ENCODE measurements at places on chromosomes 1 and 21.

DNA sequence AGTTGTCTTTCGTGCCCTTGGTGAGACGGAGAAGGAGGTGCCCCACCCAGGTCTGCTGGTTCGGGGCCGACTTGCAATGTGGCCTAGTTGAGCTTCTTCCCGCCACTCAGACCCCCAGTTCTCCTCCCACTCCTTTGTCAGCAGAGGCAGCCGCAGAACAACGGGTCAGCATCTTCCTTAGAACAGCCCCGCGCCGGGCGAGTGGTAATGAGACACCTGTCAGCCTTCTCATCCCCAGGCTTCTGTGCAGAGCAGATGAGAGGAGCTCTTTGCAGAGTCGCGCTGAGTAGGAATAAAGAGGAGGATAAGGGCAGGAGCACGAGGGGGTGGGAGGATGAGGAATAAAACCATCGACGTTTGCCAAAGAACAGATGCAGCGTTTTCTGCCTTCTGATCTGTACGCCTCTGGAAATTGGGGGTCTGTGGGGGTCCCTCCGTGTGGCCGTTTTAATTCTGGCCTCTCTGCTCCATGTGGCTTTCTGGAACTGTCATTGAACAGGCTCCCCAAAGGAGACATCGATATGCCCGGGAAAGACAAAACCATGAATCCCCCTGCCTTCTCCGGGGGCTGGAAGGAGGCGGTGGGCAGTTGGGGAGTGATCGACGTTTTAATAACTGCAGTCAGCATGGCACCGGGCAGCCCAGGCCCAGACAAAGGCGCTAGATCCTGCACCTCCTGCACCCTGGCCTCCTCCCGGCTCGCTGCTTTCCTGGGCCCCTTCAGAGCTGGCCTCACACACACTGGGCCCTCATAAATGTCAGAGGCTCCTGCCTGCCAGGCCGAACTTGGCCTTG, 27.5 kb upstream of the IGSF21 start:
- no peak for DNase-seq

GRCh38 chr1:174743654-174744561, 255.8 kb upstream of the CACYBP start:
- DNase-seq = peak; percentile 70

DNA sequence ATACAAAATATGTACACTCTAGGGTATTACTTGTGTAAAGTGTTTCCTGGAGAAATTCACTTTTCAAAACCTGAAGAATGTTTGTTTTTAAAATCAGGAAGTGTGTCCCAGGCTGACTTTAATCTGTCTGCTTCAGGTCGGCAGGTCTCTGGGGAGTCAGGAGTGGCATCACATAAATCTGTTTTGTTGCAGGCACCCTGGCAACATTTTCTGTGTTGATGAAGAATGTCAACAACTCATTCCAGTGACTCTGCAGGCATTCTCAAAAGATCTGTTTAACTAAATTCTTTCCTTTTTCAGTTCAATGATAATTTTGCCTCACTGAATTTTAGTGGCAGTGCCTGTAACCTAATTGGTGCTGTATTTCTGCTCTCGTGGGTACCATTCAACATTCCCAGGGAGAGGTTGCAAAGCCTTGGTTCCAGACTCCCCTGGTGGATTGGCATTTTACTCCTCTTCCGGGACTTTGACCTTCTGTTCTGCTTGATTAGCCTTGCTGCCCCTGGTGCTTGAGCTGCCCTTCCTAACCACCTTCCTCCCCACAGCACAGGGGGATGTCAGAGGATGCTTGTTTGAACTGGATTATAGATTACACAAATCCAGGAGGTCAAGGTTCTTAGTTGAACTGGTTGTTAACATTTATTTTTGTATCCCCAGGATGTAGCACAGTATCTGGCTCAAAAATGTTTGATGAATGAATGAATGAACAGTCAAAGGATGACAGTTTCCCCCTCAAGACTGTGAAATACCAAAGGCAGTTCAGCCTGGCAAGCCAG, 55.4 kb upstream of the LPGAT1 start:
- DNase-seq = no peak

GRCh38 chr1:246012341-246012740, 494.7 kb downstream of the SMYD3 start:
- peak; percentile 68 for DNase-seq
